ENCODE measurements at places on chromosomes 4 and X. TPM values are rescaled to one million over a fixed set of nuclear protein-coding genes. Genes with fewer than 3 reads are reported as not detected.

Gene HERC6
- total RNA-seq, result 21.9 TPM

Gene SLC9A7
- total RNA-seq, result 7.6 TPM

Gene PRSS12
- 3.8 TPM for total RNA-seq

Gene MAGED4
- total RNA-seq, result 18.3 TPM

Gene NDNF
- total RNA-seq, result 489 TPM

Gene KLHL13
- total RNA-seq, result 2.7 TPM

Gene SLC25A53
- total RNA-seq, result 10.1 TPM

Gene ART3
- not detected for total RNA-seq

DNA sequence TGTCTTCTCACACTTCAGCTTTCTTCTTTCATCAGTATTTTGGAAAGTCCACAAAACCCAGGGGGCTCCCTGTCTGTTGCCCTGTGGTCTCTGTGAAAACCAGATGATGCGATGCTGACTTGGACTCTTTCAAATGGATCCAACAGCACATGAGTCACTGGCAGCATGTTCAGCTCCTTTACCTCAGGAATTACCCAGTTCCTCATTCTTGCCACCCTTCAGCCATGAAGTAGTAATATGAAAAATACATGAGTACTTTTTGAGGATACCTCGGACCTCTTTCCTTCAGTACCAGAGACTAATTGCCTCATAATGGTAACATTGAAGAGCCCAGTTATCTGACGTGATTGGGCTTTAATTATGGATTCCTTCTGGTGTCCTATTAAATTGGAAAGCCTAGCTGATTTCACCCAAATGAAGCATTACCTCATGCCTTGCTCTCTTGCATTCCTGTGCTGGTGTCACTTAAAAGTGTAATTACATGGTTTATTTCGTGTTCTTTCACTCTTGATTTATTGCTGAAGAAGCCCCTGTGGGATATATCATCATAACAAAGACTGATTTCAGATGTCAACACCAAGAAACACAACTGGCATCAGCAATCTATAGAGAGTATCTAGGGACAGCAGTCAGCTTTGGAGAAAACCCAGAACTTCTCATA lies 63.4 kb downstream of the NFKB1 start:
- no peaks in the 10 kb centered on the region for H3K36me3 ChIP-seq
- H3K4me3 ChIP-seq, result no peak overlapping the region
- no peak overlapping the region for H3K27ac ChIP-seq
- no peak for DNase-seq
- peaks cover 52% of the 10 kb centered on the region for H3K4me1 ChIP-seq

GRCh38 chrX:130267956-130268448 lies 697 bp downstream of the ZNF280C start:
- peak overlapping the region; percentile 65 for H3K27ac ChIP-seq
- no peaks in the 10 kb centered on the region for H3K36me3 ChIP-seq
- DNase-seq, result peak; percentile 7
- H3K4me1 ChIP-seq, result no peaks in the 10 kb centered on the region
- peak overlapping the region; percentile 53 for H3K4me3 ChIP-seq

DNA sequence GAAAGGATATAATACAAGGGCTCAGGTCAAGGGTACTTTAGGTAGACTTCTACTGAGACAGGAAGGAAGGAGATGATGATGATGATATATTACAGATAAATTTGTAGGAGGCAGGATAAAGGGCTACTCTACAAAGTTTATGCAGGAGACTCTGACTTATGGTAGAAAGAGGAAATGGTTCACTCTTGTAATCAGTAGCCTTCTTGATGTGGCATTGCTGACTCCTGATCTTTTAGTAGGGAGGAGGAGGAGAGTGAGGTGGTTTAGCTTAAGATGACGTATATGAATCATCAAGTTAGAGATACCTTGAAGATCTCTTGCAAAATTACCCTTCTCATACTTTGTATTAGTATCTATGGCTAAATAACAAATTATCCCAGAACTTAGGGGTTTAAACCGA lies 4.7 kb downstream of the BLTP1 start:
- H3K4me3 ChIP-seq, result no peak overlapping the region
- H3K4me1 ChIP-seq, result peaks cover 31% of the 10 kb centered on the region
- H3K36me3 ChIP-seq, result no peaks in the 10 kb centered on the region
- DNase-seq, result no peak
- no peak overlapping the region for H3K27ac ChIP-seq

GRCh38 chrX:46642145-46642544 lies 68.6 kb downstream of the CHST7 start:
- H3K27ac ChIP-seq, result no peak overlapping the region
- no peak for DNase-seq
- no peak overlapping the region for H3K4me3 ChIP-seq
- no peaks in the 10 kb centered on the region for H3K4me1 ChIP-seq
- H3K36me3 ChIP-seq, result no peaks in the 10 kb centered on the region
- no peaks in the 10 kb centered on the region for H3K27me3 ChIP-seq

DNA sequence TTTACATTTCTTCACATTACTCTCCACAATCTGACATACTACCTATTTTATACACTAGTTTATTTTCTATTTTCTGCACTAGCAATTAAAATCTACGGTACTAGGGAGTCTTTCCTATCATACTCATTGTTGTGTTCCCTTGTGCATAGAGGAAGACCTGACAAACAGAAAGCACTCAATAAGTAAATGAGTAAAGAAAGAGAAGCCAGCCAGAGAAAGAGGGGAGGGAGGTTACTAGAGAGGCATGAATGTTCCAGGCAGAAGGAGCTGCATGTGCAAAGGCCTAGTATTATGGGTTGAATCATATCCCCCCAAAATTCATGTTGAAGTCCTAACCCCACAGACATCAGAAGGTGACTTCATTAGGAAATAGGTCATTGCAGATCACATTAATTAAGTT lies 114.0 kb downstream of the ZAR1 start:
- no peak overlapping the region for H3K27ac ChIP-seq
- H3K4me1 ChIP-seq, result peaks cover 8% of the 10 kb centered on the region
- no peak overlapping the region for H3K4me3 ChIP-seq
- H3K27me3 ChIP-seq, result no peaks in the 10 kb centered on the region
- no peak for DNase-seq

- H3K4me1 ChIP-seq, result no peaks in the 10 kb centered on the region
- H3K27me3 ChIP-seq, result no peaks in the 10 kb centered on the region
- H3K4me3 ChIP-seq, result no peak overlapping the region
- no peak for DNase-seq
- H3K36me3 ChIP-seq, result no peaks in the 10 kb centered on the region
Measured at GRCh38 chr4:94431388-94431787, 20.4 kb upstream of the PDLIM5 start.

- no peaks in the 10 kb centered on the region for H3K27me3 ChIP-seq
- H3K4me1 ChIP-seq, result no peaks in the 10 kb centered on the region
- no peak for DNase-seq
- H3K27ac ChIP-seq, result no peak overlapping the region
- H3K36me3 ChIP-seq, result no peaks in the 10 kb centered on the region
Measured at GRCh38 chrX:50871922-50872453, 38.5 kb upstream of the BMP15 start.

GRCh38 chr4:179200681-179201080 lies 1758.4 kb upstream of the AGA start:
- no peak overlapping the region for H3K4me3 ChIP-seq
- H3K27me3 ChIP-seq, result no peaks in the 10 kb centered on the region
- H3K4me1 ChIP-seq, result no peaks in the 10 kb centered on the region
- no peak overlapping the region for H3K27ac ChIP-seq
- no peaks in the 10 kb centered on the region for H3K36me3 ChIP-seq

GRCh38 chr4:172601195-172601594 lies 567.4 kb upstream of the GALNT7 start:
- DNase-seq, result no peak
- no peaks in the 10 kb centered on the region for H3K27me3 ChIP-seq
- no peaks in the 10 kb centered on the region for H3K4me1 ChIP-seq
- no peaks in the 10 kb centered on the region for H3K36me3 ChIP-seq
- no peak overlapping the region for H3K27ac ChIP-seq

DNA sequence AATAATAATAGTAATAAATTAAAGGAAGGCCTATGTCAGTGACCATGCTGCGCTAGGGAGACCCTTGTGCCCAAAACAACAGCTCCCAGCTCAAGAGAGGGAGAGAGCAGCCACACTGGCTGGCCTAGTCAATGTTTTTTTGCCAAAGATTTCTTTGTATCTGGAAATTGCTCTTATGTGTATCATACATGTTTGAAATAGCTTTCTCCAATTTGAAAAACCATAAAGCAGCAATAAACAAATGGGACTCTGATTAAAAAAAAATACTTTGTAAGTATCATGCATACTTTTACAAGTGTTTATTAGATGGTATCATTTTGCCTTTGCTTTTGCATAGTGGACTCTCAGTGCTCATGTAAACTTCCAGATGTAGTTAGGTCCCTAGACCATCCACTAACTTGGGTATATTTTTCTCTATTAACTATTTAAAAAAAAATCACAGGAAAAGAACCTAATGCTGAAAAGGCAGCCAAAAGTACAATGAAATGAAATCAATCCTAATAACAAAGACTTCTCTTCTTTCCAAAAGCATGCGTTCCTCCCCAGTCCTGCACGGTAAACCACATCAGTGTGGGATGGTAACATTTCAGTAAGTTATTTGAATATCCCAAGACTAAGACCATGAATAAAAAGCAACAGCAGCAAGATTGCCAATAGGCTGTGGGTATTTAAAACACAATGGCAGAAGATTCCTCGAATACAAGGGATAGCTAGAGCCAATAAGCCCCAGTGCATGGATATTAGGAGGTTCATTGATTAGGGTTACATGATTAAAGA lies 117.6 kb downstream of the PALLD start:
- no peaks in the 10 kb centered on the region for H3K36me3 ChIP-seq
- no peak overlapping the region for H3K4me3 ChIP-seq
- H3K27me3 ChIP-seq, result no peaks in the 10 kb centered on the region
- DNase-seq, result no peak
- no peak overlapping the region for H3K27ac ChIP-seq

- H3K4me1 ChIP-seq, result no peaks in the 10 kb centered on the region
- no peak overlapping the region for H3K27ac ChIP-seq
- DNase-seq, result no peak
- H3K36me3 ChIP-seq, result no peaks in the 10 kb centered on the region
- no peaks in the 10 kb centered on the region for H3K27me3 ChIP-seq
Measured at GRCh38 chr4:80173401-80173800, 23.9 kb upstream of the PRDM8 start.

DNA sequence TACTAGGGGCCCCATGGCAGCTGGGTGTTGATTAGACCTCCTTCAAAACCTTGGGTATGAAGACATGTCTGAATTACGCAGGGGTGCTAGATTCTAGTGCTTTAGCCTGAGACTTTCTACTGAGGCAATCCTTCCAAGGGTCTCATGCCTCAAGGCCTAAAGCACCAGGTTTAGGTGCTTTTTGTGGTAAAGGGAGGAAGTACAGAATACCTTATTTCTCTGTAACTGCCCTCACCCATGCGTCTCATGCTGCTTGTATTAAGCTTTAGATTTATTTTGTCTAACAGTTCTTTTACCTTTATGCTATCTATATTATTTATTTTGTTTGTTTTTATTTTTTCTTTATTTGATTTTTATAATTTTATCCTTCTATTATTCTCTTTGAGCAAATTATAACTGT lies 190.2 kb upstream of the GK2 start:
- no peaks in the 10 kb centered on the region for H3K4me1 ChIP-seq
- H3K36me3 ChIP-seq, result no peaks in the 10 kb centered on the region
- DNase-seq, result no peak
- no peak overlapping the region for H3K4me3 ChIP-seq
- no peak overlapping the region for H3K27ac ChIP-seq
- no peaks in the 10 kb centered on the region for H3K27me3 ChIP-seq

GRCh38 chr4:82437285-82438005 lies 7.1 kb downstream of the ENOPH1 start:
- H3K27ac ChIP-seq, result no peak overlapping the region
- no peak overlapping the region for H3K4me3 ChIP-seq
- peaks cover 7% of the 10 kb centered on the region for H3K4me1 ChIP-seq

DNA sequence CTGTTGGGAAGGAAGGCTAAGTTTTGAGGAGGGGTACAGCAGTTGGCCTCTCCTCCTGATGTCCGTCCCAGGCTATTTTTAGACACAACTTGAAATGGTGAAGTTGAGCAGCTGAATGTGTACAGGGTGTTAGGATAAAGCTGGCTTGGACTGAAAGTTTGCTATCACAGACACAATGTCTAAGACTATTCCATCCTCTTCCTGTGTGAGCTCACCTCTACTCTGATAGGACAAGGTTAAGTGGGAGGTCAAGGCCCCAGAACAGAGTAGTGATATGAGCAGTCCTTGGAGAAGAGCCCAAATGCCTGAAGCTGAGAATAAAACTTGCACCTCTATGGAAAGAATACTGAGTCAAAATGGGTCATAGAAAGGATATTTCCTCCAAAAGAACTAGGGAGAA lies 4.1 kb downstream of the ATP1B4 start:
- H3K4me3 ChIP-seq, result no peak overlapping the region
- H3K36me3 ChIP-seq, result no peaks in the 10 kb centered on the region
- DNase-seq, result no peak
- H3K27me3 ChIP-seq, result no peaks in the 10 kb centered on the region

DNA sequence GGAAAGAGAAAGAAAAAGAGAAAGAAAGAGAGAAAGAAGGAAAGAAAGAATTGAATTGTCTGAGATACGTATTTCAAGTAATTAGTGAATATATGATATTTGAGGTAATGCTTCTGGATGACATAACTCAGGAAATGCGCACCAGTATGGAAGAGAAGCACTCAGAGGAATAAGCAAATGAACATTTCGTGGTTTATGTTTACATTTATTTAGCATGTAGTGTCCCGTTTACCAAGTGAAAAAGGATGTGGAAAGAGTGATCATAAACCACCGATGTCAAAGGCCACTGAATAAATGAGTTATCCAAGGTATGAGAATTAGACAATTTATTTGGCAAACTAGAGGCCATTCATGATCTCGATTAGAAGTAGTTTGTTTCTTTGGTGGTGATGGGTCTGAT lies 200.4 kb downstream of the ARAP2 start:
- H3K4me3 ChIP-seq, result no peak overlapping the region
- H3K4me1 ChIP-seq, result no peaks in the 10 kb centered on the region
- H3K27ac ChIP-seq, result no peak overlapping the region
- no peaks in the 10 kb centered on the region for H3K36me3 ChIP-seq
- no peaks in the 10 kb centered on the region for H3K27me3 ChIP-seq
- no peak for DNase-seq

DNA sequence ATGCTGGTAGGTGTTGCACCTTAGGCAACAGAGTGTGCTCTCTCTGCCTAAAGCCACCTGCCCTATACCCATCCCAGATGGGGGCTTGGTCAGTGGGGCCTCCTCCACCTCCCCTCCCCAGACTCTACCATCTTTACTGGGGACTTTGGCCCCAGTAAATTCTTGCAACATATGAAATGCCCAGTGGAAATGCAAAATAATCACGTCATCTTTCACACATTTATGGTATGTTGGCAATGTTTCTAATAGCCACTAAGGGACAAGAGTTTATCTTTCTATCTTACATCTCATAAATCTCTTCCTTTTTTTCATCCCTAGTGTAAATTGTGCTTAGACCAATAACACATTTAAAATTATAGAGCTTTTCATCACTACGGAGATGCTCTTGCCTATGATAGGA lies 103.0 kb upstream of the MAML3 start:
- peaks cover 18% of the 10 kb centered on the region for H3K4me1 ChIP-seq
- H3K36me3 ChIP-seq, result no peaks in the 10 kb centered on the region
- H3K4me3 ChIP-seq, result no peak overlapping the region

- H3K4me1 ChIP-seq, result no peaks in the 10 kb centered on the region
- H3K27me3 ChIP-seq, result no peaks in the 10 kb centered on the region
- no peak overlapping the region for H3K4me3 ChIP-seq
- H3K27ac ChIP-seq, result no peak overlapping the region
Measured at GRCh38 chr4:154559141-154559493, 3.7 kb upstream of the FGB start.

- H3K4me3 ChIP-seq, result no peak overlapping the region
- H3K36me3 ChIP-seq, result no peaks in the 10 kb centered on the region
- DNase-seq, result no peak
- no peak overlapping the region for H3K27ac ChIP-seq
- no peaks in the 10 kb centered on the region for H3K27me3 ChIP-seq
Measured at GRCh38 chr4:74431113-74431826, 13.7 kb upstream of the AREG start.

- no peaks in the 10 kb centered on the region for H3K4me1 ChIP-seq
- H3K36me3 ChIP-seq, result no peaks in the 10 kb centered on the region
- DNase-seq, result no peak
Measured at GRCh38 chrX:10665681-10666080, 45.3 kb upstream of the MID1 start.

All from left lung (tissue), 14 donors.